ENCODE measurements at places on chromosomes 6 and 20.

- DNase-seq, result no peak
Measured at GRCh38 chr6:8558953-8559352, 123.6 kb upstream of the SLC35B3 start.

DNA sequence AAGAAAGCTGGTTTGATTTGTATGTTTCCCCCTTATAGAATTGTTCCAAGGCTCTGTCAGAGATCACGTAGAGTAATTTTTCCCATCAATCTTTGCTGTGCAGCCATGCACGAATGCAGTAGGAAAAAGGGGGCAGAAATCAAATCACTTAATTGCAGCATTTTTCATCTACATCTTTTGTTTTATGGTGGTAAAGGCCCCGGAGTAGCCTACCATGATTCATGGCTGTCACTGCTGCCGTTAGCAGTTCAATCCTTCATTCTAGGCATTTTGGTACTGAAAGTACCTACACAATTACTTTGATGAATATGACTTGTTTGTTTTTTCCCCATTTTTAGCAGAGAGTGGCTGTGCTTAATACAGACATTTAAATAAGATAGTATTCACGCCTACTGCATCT lies 631.9 kb upstream of the MMS22L start:
- no peak for DNase-seq

DNA sequence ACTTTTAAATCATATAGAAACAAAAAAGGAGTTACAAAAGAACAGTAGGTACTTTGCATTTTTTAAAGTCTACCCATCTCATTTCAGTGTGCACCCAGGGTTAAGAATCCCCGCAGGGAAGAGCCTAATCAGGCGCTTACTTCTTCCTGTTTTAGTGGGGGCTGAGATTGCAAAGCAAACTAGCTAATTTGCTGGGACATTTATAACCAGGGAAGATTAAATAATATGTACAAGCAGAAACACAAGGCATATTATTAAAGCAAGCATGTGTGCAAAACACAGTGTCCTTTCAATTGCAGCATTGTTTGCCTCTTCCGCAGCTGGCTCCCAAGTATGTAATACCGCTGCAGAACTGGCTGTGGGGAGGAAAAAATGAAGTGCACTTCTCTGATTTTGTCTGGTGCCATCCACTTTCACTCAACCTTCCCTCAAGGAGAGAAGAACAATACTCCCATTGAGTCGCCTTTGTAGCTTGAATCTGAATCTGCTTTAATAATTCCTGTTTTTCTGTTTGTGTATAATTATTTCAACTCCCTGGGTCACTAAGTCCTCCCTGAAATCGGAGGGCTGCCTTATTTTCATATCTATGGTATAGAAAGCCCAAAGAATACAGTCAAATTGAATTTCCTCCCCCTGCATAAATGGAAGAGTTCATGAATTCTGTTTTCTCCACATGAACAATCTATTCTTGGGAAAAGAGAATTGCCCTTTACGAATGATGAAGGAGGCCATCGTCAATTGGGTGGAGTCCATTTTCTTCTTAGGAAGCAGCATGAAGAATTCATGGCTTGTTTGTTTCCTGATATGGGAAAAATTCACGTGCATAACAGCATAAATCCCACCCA lies 23.3 kb upstream of the BCAS1 start:
- DNase-seq, result no peak

DNA sequence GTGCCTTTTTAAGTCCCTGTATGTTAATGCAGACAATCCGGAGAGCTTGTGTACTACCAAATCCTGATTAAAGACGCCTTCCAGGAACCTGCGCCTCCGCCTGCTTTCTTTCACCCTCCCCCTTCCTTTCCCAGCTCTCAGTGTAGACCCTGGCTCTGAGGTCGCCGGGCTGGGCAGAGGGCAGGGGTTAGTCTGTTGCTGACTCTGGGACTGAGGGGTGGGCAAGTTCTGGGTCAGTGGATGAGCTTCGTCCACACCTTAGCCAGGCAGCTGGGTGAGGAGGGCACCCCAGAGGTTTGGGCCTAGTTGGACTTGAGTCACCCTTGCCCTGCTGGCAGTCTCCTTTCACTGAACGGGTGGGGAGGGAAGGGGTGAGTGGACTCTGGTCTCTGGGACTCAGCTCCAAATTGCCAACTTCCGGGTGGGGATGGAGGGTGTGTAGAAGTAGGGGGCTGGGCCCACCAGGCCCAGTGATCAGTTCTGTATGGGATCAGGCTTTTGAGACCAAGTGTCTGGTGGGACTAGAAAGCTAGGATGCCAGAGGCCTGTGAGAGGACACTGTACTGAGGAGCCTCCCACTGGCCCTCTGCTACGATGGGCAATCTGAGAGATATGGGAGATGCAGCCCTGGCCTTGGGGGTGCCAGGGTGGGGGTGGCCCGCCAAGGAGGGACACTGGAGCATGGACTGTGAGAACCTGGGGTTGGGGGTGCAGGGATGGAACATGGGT lies 21.3 kb upstream of the SLC22A7 start:
- no peak for DNase-seq

- DNase-seq, result no peak
Measured at GRCh38 chr20:46694484-46694883, 5.2 kb upstream of the TP53RK start.

DNA sequence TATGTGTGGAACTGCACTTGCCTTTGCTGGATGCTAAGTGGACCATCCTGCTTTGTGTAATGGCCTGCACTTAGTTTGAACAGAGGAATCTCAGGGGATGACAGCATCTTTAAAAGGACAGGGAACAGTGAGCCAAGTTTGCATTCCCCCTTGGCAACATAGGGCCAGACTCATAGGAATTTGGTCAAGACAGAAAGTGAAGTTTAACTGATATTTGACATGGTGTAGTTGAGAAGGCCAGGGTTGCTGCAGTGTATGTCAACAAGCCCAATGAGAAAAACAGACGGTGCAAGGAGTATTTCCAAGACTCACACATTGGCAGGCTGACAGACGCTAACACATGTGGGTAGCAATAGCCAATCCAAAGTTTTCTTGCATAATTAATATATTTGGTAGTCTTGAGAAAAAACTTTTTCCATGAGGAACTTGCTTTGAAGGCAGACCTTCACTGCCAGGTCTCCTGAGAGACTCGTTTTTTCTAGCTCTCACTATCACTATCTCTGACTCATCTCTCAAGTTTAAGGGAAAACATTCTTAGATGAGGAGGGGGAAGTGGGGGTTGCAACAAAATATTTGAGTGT lies 213.8 kb downstream of the IBTK start:
- DNase-seq, result no peak

GRCh38 chr6:7770111-7770510 lies 44.2 kb downstream of the BMP6 start:
- no peak for DNase-seq

DNA sequence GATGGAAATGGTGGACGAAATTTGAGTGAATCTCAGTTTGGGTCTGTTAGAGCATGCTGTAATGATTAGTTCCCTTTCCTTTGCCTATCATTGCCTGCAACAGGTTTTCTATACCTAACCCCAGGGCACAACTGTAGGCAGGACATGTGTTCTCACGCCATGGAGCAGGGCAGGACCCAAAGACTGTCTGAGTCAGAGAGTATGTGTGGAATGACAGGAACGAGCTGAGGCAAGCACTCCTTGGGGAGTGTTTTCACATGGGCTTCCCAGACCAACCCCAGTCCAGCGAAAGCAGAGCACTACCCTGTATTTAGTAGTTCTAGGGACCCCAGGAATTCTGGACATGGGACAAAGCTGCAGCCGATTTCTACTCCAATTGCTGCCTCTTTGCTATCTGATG lies 234.2 kb downstream of the HACE1 start:
- no peak for DNase-seq

DNA sequence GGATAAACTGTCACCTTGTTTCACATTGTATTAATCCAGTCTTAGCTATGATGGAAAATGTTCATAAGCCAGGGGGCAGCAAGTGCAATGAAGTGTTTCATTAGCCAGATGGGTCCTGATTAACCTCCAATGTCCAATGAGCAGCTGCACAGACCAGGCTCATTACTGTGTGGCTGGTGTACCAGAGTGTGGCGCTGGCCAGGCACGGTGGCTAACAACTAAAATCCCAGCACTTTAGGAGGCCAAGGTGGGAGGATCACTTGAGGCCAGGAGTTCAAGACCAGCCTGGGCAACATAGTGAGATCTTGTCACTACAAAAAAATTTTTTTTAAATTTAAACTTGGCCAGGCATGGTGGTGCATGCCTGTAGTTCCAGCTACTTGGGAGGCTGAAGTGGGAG lies 201.7 kb upstream of the FOXQ1 start:
- DNase-seq, result no peak

Measured in T-helper 22 cell (primary cell).